ENCODE measurements at places on chromosomes 3 and 15.

DNA sequence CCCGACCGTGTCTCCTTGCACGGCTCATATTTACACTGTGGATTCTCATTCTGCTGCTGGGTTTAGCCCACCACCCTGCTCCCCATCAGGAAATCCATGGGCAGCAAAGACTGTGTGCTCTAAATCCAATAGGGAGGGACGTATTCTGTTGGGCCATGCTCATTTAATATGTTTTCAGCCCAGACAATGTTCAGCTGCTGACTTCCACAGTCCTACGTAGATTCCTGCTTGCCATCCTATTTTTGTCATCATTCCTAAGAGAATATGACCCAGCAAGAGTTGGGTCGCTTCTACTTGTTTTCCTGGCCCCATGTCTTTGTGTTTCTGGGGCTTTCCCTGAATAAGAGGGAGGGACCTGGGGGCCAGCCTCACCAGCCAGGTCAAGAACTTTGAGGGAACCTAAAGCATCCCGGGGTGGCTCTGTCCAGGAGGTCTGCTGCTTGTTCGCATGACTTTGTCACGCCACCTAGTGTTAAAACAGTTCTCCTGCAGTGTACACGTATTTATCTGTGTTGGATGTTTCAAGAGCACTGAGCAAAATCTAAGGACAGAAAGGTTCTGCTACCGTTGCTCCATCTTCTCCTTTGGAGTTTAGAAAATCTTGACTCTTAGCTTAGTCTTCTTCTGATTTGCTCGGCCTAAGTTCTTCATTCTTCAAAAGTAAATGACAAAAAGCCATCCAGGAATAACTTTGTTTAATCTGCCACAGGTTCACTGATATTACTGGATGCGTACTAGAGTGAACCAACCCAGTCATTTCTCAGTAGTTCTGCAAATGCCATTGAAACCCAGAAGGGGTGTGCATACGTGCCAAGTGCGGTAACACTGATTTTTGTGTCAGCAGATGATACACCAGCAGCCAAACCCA lies 79.8 kb upstream of the NR2E3 start:
- DNase-seq = peak; percentile 31

DNA sequence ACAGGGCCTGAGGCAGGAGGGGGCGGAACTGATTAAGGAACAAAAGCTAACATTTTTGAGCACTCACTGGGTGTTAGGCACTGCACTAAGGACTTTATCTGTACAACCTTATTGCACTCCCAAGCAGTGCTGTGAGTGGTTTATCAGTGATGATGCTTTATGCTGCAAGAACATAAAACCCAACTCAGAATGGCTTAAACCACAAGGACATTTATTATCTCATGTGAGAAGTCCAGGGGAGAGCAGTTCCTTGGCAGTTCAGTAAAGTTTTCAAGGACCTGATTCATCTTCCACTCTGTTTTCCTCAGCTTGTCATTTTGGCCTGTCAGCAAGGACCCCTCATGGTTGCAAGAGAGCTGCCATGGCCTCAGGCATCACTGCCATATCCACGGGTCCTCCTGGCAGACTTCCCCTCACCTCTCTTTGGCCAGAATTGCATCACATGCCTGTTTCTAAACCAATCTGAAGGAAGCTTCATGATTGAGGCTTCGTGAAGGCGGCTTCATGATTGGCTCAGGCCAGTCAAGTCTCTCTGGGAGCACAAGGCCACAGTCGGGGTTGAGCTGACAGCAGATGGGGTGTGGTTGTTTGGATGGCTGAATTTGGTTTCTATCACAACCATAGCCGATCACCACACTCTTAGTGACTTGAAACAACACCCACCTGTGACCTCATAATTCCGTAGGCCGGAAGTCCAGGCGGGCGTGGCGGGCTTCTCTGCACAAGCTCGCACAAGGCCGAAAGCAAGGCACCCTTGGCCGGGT lies 15.8 kb downstream of the EFCC1 start:
- no peak for DNase-seq

DNA sequence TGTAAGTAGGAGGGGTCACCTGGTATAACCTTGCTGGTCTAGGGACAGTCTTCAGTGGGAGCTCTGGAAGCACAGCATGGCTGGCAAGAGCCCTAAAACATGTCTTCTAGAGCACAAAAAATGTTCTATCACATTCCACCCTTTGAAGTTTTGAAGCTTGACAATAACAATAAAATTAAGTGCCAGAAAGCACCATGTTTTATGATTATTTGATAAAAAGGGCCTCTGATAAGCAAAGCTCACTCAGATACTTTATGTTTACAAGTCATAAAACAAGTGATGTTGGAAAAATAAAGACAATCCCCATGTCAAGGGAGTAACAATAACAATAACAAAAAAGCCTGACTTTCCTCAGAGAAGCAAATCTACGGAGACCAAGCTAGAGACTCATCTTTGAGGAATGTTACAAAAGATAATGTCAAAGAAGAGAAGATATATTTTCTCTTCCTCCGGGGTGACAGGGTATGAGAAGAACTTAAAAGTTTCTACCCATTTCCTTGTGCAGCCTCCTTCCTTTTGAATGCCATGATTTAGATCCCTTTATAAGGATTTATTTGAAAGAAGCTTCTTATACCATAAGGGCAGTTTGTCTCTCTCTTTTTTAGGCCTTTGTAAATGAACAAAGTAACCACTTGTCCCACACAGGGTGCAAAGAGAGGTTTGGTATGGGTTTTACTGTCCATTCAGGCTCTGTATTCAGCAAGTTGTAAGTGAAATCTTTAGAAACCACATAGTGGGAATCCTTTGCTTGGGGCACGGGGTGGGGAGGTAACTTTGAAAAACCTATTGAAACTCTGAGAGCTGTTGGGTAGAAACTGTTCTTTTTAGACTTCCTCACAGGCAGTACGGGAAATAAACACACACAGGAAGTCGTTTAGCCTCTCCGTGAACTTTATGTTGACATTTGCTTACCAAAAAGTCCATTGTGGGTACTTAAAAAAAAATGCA lies 109.6 kb upstream of the RBMS3 start:
- no peak for DNase-seq

DNA sequence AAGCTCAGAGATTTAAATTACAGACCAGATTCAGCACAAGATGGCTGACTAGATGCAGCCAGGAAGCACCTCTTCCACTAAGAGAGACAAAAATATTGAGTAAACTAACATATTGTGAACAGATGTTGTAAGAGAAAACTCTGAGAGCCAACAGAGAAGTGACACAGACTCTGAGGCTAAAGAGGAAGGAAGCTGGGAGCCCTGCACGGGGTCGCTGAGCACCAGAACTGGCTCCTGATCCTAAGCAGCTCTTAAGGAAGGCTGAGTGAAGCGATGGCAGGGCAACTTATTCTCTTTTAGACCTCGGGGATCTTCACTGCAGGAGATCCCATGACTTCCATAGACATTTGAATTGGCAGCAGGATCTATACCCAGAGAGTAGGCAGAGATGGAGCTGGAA lies 578.0 kb upstream of the GRM7 start:
- no peak for DNase-seq

DNA sequence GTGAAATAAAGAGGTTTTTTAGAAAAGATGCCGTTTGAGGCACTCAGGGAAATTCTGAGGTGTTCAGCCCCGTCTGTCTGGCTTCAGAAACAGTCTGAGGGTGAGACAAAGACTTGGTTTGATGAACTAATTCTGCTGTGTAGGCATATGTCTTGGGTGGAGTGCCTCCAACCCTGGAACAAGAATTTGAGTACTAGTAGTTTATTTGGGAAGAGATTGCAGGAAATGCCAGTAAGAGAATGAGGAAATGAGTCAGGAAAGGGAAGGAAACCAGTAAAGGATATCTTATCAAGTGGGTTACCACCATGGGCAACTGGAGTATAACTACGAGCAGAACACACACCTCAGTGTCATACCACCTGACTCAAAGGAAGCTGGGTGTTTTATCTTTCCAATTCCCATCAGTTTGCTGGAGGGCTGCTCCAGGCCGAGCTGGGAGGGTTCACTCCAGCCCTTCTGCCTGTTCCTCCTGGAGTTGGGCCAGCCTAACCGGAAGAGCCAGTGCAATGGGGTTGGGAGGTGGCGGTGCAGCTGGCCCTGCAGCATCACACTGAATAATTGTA lies 75.3 kb downstream of the TGFBR2 start:
- DNase-seq = no peak

DNA sequence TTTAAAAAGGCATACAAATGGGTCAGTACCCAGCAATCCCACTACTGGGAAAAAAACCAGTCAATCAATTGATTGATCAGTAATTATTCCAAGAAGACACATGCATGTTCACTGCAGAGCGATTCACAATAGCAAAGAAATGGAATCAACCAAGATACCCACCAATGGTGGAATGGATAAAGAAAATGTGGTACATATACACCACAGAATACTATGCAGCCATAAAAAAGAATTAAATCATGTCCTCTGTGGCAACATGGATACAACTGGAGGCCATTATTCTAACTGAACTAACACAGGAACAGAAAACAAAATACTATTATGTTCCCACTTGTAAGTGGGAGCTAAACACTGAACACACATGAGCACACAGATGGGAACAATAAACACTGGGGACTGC lies 103.1 kb downstream of the DLG1 start:
- DNase-seq = no peak

GRCh38 chr3:75768303-75769017 lies 16.9 kb downstream of the ZNF717 start:
- DNase-seq = no peak

GRCh38 chr15:39719109-39719508 lies 63.5 kb downstream of the FSIP1 start:
- DNase-seq = no peak

DNA sequence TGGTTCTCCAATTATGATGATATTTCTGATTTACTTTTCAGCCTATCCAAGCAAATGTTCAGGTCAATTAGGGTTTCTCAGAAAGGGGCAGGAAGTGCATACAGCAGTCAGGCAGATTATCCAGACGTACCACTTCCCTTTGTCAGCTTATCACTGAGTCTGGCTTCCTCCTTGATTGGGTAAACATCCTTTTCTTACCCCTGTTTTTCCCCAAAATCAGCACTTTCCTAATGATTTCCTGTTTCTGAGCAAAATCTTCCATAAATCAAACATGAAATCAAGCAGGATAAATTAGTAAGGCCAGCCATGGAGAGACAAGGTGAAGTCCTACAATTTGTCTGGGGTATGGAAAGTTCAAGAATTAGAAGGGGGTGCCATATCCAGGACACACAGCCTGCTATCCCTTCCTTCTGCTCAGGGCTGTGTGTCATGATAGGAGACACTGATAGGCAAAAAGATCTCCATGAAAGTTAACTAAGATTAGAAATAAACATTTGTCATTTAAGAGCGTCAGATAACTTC lies 29.0 kb downstream of the ADIPOQ start:
- DNase-seq = no peak

GRCh38 chr3:102714567-102714966 lies 279.8 kb downstream of the ZPLD1 start:
- no peak for DNase-seq

- DNase-seq = peak; percentile 78
Observed at GRCh38 chr3:71225951-71226564, 357.5 kb downstream of the FOXP1 start.
